Breast epithelium (tissue), 4 donors: ENCODE measurements at places on chromosomes 3 and 15. TPM values are rescaled to one million over a fixed set of nuclear protein-coding genes. Genes with fewer than 3 reads are reported as not detected.

DNA sequence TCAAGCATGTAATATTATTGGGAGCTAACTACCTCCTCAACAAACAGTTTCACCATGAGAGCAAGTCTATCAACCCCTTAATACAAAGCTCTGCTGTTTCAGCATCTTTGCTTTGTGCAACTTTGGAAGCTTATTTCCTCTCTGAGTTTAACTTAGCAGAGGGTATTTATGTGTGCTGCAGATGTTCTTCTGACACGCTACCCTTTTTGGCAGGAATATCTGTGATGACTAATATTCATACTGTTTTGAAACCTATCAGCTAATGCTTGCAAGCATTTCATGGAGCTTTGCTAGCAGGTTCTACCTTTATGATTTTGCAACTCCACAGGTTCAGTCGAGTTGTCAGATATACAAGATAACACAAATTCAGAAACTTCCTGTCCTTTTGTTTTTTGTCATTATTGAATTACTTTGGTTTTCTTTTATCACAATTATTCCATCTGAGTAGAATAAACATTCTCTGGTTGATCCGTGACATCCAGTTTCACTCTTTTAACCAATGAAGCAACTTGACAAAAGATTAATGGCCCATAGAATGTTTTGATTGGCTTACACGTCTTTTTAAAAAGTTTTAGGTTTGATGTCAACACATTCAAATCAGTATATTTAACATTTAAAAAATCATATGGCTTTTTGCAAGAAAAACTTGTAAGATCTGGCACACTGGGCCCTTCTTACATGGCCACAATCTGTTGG lies 1.7 kb upstream of the SLC9A9 start:
- no peak for DNase-seq

The ADAMTS7 gene
- total RNA-seq, result 1.3 TPM

- DNase-seq, result no peak
Observed at GRCh38 chr3:112730210-112730609, 89.3 kb upstream of the CCDC80 start.

The HRG gene
- not detected for total RNA-seq

- no peak for DNase-seq
Observed at GRCh38 chr3:170642882-170643601, 57.2 kb upstream of the SLC7A14 start.

The PCSK6 gene
- total RNA-seq, result 19.7 TPM

The GADL1 gene
- total RNA-seq, result not detected

The RHOV gene
- 12.1 TPM for total RNA-seq

DNA sequence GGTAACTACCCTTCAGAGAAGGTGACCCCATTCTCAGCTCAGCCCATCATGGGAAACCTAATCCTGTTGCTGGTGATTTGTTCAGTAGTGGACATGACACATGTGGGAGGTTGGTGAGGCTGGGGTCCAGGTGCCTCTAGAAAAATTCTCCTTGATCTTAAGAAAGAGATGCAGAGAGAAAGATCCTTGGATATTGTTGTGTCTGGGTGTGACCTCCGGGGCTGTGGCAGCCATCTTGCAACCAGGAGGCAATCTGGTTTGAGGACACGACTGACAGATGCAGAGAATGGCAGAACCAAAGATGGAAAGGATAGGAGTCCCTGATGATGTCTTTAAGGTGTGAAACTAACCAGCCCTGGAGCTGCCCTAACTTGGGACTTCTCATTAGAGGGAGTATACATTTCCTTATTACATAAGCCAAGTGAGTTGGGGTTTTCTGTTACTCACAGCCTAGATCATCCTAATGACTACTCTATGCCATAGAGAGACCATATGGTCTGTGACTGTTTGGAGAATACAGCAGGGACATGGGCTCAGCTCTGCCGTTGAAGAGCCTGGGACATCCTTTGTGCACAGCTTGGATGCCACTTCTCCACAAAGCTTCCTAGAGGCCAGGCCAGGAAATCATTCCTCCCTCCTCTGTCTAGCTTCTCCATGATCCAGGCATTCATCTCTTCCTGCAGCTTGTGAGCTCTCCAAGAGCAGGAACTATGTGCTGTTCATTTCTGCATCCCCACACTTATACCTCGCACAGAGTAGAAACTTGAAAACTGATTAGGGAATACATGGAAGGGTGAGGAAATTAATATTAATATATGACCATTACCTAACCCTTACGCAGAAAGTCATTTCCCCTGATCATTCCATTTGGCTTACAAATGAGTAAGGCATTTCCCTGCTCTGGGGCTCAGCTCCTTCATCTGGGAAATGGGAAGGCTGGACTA lies 45.9 kb downstream of the HRH1 start:
- no peak for DNase-seq

DNA sequence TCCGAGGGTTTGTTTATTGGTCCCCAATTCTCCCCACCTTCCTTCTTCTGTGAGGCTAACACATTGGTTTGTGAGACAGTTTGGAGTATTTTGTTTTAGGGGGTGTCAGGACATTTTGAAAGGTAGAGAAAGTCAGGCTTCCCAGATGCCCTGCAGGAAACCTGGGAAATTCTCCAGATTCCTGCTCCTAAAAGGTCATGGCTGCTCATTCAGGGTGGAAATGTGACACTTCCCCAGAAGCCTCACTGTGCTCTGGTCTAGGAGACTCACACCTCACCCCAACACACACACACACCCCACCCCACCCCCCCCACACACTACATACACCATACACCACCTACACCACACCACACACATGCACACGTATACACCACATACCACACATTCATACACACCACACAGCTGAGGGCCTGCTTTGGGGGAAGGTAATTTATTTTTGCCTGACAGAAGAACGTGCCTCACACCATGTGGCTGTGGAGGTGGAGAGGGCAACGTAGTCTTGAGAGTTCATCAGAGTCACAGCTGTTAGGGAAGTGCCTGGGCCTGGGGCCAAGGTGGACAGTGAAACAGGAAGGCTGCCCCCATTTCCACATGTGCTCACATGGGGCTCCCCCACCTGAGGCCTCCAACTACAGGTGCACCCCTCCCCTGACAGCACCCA lies 40.4 kb upstream of the LIMD1 start:
- no peak for DNase-seq

The RAB6B gene
- total RNA-seq, result 3.9 TPM

The LYZL4 gene
- not detected for total RNA-seq

GRCh38 chr15:56059716-56060115 lies 66.3 kb upstream of the NEDD4 start:
- DNase-seq, result no peak

- DNase-seq, result no peak
Observed at GRCh38 chr3:53261712-53262111, 5.9 kb upstream of the TKT start.

GRCh38 chr3:18228060-18228459 lies 197.1 kb downstream of the SATB1 start:
- DNase-seq, result no peak

GRCh38 chr3:3071136-3071535 lies 39.0 kb downstream of the IL5RA start:
- DNase-seq, result no peak

The NDN gene
- total RNA-seq, result 105 TPM

GRCh38 chr3:143037867-143038266 lies 36.5 kb downstream of the U2SURP start:
- no peak for DNase-seq

DNA sequence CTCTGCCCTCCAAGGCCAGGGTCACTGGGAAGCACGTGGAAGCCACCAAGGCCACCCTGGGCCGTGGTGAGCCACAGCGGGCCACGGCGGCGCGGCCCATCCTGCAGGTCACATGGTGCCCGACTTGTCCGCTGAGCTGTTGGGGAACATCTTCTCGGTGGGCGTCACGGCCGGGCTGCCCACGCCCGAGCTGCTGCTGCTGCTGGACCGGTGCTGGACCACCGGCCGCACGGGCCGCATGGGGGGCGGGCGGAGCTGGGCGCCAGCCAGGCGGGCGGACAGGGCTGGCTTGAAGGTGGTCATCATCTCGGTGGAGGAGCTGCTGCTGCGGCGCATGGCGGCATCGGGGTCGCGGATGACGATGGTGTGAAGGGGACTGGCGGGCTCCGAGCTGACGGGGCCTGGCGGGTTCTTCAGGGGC lies 22.1 kb upstream of the RAD18 start:
- DNase-seq, result no peak

- DNase-seq, result no peak
Observed at GRCh38 chr15:71899674-71900073, 89.3 kb downstream of the NR2E3 start.

GRCh38 chr3:184336547-184337398 lies 627 bp upstream of the FAM131A start:
- no peak for DNase-seq

The SEMA6D gene
- 22.8 TPM for total RNA-seq

DNA sequence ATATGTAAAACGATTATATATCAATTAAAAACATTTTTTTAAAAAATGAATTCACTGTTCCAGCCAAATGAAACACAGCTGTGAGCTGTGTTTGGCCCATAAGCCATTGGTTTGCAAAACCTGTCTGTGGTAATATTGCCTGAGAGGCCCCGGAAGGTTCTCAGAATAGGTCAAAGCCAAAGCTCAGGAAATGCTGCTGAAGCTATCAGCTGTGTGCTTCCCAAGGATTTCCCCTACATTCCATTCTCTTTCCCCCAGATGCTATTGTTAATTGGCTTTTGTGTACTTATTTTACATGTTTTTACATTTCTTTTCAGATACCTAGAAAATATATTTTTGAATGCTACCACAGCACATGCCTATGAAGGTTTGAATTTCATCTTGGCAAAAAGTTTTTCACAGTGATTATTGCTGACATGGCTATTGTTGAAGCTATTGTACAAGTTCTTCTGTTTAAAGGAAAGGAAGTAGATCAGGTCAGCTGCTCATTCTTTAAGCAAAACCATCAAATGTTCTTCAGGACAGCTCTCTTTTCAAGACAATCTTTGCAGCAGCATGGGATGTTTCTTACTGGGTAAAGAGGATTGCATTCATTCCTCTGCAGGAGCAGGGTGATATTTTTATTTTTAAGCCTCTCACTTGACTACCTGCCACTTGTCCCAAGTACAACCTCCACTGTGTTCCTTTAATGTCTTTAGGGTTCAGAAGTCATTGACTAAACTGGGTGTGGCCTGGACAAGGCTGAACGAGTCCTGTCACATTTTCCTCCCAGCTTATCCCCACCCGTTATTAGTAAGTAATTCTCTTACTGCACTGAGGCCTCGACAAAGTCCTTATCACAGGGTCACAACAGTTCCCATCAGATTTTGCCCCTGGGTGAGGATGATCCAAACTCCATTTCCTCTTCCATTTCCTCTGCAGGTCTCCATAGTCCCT lies 26.3 kb upstream of the BNC1 start:
- no peak for DNase-seq

The GCSAM gene
- 0.66 TPM for total RNA-seq

DNA sequence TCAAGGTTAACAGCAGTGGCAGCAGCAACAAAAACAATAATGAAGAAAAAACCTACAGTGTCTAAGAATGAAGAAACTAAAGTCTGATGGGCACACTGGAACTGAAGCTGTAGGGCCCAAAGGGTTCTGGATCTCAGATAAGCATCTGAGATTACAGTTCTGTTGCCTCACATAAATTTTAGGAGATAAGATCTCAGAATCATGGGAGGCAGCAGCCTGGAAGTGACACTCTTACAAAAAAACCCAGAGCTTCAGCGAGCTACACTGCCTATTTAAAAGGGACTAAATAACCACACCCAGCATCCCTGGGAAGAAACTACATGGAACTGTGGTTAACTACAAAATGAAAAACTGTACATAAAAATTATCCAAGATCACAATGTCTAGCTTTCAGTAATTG lies 61.2 kb downstream of the PLD1 start:
- no peak for DNase-seq

DNA sequence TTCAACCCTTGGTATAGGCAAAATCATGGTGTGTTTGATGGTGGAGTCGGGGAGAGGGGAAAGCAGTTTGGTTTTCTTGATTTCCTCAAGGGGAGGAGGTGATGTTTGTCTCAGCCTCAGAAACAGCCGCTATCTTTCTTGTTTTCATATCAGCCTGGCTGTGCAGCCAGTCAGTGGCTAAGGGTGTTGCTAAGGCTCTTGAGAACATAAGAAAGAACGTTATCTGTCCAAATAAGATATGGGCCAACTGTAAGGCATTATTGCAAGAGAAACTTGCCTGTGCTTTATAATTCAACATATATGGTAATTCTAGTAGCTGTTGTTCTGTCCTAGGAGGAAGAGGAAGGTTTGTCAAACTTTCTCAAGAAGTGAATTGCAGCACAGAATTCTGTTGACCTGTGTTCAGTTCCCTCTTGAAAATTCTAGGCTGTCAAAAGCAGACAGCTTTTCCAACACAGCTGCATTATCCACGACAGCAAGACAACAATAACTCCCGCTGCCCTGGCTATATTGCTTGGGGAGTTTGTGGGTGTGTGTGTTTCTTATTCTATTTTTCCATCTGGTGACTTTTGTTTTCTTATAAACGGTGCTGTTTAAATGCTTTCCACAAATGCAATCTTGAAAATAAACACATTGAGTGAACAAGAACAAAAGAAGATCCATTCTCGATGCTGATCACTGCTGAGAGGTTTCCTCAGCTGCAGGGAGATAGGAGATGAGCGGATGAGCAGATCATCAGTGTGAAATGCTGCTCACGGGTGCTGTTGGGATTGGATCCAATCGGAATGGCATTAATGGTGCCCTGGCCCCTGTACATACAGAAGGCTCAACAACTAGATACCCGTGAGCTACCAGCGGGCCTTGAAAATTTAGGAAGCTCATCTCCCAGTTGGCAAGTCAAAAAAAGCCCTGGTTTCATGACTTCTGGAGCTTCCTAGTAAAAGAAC lies 90.8 kb upstream of the TNFAIP8L3 start:
- DNase-seq, result no peak

- DNase-seq, result no peak
Observed at GRCh38 chr15:85010386-85011159, 28.9 kb downstream of the PDE8A start.

- no peak for DNase-seq
Observed at GRCh38 chr3:124567179-124567578, 163.1 kb upstream of the UMPS start.

- no peak for DNase-seq
Observed at GRCh38 chr15:42154212-42154941, 2.1 kb downstream of the PLA2G4F start.

DNA sequence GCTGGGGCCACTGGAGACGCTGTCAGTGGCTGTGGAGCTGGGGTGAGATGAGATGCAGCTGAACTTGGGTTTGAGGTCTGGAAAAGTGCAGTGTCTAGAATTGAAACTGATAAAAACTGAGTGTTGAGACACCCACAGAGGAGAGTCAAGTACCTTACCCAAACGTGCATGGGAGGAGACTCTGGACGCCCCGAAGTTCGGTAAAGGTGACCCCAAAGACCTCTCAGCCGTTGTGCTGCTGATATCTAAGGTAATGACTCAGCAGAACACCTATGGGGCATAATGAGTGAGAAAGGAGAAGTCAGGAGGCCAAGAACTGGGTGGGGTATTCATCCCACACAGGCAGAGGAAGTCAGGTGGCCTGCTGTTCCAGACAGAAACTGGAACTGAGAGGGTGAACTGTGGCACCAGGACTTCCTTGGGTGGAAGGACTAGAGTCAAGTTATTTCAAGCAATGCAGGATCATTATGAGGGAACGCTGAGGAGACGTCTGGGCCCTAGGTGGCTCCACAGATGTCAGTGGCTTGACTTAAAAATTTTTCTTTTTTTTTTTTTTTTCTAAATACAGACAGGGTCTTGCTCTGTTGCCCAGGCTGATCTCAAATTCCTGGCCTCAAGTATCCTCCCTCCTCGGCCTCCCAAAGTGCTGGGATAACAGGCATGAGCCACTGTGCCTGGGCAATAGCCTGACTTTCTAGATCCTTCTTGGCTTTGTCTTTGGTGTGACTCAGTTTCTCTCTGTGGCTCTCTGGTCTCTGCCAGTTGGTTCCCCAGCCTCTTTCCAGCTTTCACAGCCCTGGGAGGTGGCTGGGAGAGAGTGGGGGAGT lies 67.6 kb upstream of the GCNT3 start:
- DNase-seq, result no peak

The EPHA6 gene
- 0.98 TPM for total RNA-seq

The LOXL1 gene
- total RNA-seq, result 10.8 TPM

GRCh38 chr15:38231436-38231835 lies 21.2 kb upstream of the SPRED1 start:
- no peak for DNase-seq
